ENCODE measurements at places on chromosomes 3 and 15.

- DNase-seq = no peak
Measured at GRCh38 chr3:57066471-57066870, 6.0 kb downstream of the SPATA12 start.

- no peak for DNase-seq
Measured at GRCh38 chr3:96900566-96900965, 86.2 kb downstream of the EPHA6 start.

GRCh38 chr3:195794708-195795107, 17.0 kb downstream of the MUC4 start:
- no peak for DNase-seq

GRCh38 chr3:189652042-189652441, 20.9 kb downstream of the TP63 start:
- no peak for DNase-seq

DNA sequence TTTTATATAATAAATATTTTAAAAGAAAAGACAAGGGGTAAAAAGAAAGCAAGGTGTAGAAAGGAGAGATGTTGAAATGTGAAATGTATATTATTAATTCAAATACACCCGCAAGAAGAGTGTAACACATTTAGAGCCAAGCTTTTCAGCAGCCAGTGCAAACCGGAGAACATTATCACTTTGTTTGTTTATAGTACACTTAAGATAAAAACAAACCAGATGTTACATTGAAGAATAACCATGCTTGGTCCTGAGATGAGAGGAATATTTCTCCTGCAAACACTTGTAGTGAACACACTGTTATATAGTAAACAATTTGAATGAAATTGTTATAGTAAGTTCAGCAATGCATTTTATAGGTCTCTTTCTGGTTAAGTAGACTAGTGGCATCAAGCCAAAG, 1441.5 kb downstream of the OTOL1 start:
- DNase-seq = no peak

DNA sequence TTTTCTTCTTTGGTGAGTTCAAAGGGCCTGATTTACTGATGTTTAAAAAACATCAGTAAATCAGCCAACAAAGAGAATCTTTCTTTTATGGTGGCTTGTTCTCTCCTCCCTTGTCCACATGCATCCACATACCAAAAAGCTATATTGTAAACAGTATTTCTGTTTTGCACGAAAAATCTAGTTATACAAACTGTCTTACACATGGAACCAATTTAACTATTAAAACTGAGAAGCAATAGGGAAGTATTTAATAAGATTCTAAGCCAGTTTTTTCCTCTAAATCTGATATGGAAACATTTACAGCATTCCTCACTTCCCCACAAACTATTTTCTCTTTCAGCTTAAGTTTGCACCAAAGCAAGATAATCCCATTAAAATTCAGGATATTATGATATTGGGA, 110.8 kb upstream of the ICE2 start:
- no peak for DNase-seq

DNA sequence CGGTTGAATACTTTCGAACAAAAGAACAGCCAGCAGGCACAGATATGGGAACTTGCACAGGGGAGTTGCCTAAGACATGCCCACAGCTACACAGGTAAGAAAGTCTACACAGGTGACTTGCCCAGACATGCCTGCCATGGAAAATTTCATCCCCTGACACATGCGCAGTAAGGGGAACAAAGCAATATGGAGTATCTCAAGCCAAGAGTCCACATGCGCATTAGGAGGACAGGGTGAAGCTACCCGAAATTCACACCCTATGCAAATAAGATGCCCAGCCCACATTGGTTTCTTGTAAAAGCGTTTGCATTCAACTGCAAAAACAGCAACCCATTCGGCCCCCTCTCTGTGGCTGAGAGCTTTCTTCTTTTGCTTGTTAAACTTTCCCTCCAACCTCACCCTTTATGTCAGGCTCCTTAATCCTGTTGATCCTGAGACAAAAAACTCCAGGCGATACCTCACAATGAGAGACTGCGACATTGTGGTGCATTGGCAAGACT, 49.3 kb upstream of the TRPM1 start:
- DNase-seq = no peak

DNA sequence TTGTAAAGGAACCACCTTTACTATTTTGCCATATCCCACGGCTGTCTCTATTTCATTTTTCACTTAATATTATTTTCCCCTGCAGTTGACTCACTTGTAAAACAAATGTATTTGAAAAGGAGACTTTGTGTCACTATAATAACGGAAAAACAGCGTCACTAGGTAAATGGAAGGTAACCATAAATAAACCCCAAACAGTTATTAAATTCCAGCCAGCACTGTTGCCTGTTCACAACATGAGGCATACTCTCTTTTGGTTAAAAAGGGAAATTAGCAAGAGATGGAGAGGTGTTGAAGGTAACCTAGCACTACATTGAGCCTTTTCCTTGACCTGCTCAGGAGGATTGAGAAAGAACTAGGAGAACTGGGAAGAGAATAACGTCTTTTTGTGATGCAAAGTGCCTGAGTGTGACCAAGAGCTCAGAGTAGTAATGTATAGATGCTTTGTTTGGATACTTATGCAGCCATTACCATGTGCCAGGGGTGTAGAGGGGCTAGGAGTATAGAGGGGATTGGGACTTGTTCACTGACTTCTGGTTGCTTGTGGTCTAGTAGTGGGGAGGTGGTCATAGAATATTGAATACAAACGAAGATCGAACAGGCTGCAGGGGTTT, 19.6 kb downstream of the FLNB start:
- DNase-seq = no peak

- no peak for DNase-seq
Measured at GRCh38 chr3:158837240-158837639, 35.4 kb downstream of the MFSD1 start.

GRCh38 chr3:58223855-58224254, 13.1 kb upstream of the DNASE1L3 start:
- no peak for DNase-seq

DNA sequence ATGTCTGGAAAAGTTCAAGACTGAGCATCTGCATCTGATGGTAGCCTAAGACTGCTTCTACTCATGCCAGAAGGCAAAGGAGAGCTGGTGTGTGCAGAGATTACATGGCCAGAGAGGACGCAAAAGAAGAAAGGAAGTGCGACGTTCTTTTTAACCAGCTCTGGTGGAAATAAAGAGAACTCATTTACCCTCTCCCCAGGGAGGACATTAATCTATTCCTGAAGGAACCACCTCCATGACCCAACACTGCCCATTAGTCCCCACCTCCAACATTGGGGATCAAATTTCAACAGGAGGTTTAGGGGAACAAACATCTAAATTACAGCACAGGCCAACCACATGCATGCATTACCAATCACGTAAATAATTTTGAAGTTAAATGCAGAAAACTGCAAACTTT, 1.5 kb upstream of the NCK1 start:
- no peak for DNase-seq

- DNase-seq = peak; percentile 54
Measured at GRCh38 chr15:75705854-75706681, 6.6 kb downstream of the CSPG4 start.

- DNase-seq = peak; percentile 30
Measured at GRCh38 chr3:127392156-127392490, 104.3 kb upstream of the PRR20G start.

- no peak for DNase-seq
Measured at GRCh38 chr15:40409366-40409765, 3.8 kb downstream of the IVD start.

GRCh38 chr15:51108933-51109550, 14.3 kb upstream of the TNFAIP8L3 start:
- no peak for DNase-seq

DNA sequence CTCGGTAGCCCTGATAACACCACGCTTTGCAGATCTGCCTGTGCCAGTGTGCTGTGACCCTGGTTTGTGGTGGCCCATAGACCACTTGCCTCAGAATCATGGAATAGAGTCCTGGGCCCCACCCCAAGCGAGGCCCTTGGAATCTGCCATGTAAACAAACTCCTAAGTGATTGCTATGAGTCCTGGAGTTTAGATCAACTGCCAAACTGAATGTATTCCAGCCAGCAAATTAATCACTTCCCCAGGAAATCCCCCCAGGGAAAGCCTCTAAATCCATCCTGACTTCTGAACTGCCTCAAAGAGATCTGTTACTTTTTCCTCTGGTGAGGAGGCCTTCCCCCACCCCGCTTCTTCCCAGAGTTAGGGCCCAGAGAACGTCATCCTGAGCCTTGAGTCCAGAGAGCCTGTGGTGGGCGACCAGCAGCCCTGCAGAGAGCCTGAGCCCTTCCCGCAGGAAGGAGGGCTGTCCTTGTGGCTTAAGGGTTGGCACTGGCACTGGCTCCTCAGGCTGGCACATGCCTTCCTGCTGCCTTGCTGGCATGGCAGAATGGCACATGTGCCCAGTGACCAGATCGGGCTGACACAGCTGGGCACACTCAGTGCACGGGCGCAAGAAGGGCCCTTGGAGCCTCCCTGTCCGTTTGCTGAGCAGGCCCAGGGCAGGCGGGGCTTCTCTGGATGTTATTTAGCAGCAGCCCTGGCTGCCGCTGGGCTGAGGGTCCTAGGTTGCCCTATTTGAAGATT, 50.6 kb upstream of the PLXNA1 start:
- peak; percentile 71 for DNase-seq

GRCh38 chr3:15327941-15328340, 4.4 kb downstream of the SH3BP5 start:
- no peak for DNase-seq

DNA sequence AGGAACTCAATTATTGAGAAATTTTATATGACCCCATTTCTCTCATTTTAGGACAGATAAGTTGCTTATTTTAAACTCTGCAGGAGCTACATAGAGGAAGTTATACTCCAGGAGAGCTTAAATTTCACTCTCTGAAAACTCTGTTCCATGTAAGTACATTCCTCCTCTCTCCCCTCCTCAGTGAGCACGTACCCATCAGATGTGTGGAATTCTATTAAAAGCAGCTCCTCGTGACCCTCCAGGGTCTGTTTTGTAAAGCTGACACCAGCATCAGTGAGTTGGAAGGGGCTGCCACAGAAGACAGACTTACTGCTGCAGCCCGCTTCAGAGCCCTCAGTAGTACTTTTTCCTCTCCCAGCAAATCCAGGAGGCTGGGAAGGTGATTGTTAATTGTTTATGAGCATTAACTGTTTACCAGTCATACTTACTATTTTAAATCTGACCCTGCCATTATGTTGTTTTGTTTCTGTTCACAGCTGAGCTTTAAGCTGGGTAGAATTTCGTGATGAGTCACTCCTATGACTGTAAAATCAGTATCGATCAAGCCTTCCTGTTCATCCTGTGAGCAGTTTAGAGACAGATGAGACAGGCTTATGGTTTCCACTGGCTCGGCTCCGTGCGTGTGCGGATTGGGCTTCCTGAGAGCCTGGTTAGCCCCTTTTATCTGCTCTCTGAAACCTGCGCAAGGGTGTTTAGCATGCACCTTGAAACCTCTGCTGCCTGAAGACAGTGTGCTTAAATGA, 20.4 kb downstream of the IGF1R start:
- DNase-seq = no peak

- DNase-seq = no peak
Measured at GRCh38 chr3:104548401-104548800, 818.3 kb upstream of the ALCAM start.

DNA sequence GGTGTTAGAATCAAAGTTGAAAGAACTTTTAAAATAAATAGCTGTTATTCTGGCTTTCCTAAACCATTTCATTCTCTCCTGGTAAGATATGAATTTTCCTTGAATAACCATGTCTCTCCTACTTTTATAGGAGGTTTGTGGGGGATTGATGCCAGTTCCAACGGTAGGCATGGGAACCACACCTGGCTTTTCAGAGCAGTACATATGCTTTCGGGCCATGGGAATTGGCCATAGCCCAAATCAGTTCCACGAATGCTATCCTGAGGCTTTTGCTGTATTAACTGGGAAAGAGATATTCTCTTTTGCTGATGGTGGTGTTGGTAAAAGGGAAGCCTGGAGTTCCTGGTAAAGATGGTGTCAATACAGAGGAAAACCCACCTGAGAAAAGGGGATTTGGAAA, 396.2 kb upstream of the ZNF385D start:
- DNase-seq = no peak

- no peak for DNase-seq
Measured at GRCh38 chr15:44066211-44066827, 128.8 kb downstream of the FRMD5 start.

DNA sequence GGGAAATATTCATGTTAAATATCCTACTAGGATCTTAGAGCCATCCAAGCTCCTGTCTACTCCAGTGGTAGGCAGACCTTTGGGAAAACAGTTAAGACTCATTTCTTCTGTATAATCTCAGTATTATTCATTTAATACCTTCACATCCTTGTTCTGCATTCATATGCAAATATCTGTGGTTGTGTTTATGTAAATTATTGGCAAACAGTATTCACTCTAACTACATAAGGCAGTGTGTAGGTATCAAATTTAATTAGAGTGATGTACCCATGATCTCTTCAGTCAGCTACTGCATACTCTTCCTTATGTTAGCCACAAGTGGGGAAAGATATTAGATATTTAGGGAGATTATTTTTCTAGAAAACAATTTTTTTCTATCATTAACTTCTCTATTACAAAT, 200.8 kb upstream of the SLC2A2 start:
- no peak for DNase-seq

DNA sequence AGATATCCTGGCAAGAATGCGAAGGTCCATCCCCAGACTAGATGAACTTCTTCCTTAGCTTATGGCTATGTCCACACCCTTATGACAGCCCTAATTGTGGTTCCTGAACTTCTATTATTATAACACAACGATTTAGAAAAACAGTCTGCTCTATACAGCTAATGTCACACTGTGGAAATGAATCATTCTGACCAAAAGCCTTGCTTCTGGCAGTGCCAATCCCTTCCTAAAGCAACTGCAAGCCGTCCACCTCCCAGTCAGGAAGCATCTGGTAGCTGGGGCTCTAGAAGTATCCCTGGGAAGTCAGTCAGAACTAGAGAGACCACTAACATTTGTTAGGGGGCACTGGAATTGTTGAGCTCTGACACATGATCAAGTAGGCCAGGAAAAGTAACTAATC, 45.0 kb downstream of the MYO5A start:
- no peak for DNase-seq

GRCh38 chr3:107629566-107629965, 106.8 kb downstream of the BBX start:
- DNase-seq = no peak

- DNase-seq = no peak
Measured at GRCh38 chr3:112984485-112984884, 6.3 kb upstream of the GTPBP8 start.

DNA sequence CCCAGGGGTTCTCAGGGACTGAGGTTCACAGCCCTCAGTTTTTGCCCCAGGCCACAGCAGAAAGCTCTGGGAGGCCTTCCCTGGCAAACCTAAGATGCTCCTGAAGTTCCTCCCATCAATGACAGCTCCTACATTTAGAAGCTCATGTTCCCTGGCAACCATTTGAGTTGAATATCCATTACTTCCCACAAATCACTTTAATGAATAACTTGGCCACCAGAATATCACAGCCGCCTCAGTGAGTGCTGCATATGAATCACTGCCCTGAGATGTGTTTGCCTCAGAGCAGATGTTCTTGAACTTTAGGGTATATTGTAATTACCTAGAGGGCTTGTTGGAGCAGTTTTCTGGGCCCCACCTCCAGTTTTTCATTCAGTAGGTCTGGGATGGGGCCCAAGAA, 27.4 kb downstream of the SLCO2A1 start:
- DNase-seq = no peak
